ENCODE measurements at places on chromosomes 3 and 15.

DNA sequence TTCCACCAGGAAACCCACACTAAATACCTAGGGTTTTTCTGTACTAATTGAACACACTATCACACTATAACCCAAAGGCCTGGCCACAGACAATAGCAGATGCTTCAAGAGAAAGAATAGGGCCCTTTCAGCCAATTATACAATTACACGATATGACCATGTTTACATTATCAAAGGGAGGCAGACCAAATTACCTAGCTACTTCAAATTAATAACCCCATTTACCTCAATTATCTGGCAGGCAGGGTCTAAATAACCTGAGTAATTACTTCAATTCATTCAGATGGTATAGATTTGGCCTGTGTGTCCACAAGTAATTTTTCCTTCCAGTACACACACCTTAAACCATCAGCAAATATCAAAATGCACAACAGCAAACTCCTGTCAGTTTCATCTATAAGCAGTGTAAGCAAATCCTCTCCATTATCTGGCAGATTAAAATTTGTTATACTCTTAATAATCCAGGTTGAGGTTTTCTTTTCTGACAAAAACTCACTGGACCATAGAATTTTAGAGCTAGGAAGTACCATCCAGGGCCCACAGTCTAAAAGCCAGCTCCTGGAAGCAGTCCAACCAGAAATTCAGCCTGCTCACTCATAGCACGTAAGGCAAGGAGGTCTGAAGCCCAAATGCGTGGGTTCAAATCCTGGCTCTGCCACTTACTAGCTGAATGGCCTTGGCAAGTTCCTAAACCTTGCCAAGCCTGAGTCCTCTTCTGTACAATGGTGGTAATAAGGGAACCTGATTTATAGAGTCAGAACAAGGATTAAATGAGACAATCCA, 51.8 kb downstream of the RFTN1 start:
- DNase-seq: no peak

DNA sequence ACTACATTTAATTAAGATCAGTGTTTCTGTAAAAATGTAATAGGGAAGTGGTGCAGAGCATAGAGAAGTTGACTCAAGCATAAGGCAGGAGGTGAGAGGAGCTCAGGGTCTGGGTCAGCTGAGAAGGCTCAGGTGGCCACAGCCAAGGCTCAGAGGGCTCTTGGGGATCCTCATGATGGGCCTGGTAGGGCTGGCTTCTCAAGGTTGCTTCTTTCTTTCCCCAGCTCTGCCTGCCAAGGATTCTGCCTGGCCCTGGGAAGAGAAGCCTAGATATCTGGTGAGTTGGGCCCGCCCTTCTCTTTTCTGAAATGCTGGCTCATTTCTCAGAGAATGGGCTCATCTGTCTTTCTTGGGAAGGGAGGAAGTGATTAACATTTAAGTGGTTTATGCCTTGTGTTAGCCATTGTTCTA, 6.5 kb downstream of the ZNF589 start:
- no peak for DNase-seq

- peak; percentile 82 for DNase-seq
Observed at GRCh38 chr3:101512646-101513418, at the start of gene SENP7. Gene SENP7, minus strand, starts transcription at chr3:101513212. Its CDS starts 82 bp downstream, at chr3:101513130.

DNA sequence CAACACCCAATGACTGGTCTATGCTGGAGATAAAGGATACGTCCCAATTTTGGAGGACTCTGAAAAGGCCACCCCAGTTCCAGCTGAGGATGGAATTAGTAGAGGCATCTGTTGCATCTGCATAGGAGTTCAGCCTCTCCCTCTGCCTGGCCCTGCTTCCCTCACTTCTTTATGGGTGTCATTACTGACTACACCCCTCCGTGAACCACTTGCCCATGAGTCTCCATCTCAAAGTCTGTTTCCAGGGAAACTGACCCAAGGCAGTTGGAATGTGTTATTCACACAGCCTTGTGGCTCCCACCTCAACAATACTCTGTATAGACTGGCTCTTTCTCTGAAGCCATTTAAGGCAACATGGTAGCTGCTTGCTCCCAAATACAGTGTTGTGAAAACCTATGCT, 21.4 kb upstream of the PCOLCE2 start:
- no peak for DNase-seq

DNA sequence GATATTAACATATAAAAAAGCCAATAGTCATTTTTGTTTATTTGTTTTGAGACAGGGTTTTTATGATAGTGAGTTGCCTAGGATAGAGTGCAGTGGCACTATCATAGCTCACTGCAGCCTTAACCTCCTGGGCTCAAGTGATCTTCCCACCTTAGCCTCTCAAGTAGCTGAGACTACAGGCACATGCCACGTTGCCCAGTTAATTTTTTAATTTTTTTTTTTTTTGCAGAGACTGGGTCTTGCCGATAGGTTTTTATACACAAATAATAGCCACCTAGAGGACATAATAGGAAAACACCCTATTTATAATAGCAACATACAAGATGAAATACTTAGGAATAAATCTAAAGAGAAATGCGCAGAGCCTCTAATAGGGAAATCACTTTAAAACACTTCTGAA, 13.3 kb downstream of the EIF3J start:
- DNase-seq: peak; percentile 37

DNA sequence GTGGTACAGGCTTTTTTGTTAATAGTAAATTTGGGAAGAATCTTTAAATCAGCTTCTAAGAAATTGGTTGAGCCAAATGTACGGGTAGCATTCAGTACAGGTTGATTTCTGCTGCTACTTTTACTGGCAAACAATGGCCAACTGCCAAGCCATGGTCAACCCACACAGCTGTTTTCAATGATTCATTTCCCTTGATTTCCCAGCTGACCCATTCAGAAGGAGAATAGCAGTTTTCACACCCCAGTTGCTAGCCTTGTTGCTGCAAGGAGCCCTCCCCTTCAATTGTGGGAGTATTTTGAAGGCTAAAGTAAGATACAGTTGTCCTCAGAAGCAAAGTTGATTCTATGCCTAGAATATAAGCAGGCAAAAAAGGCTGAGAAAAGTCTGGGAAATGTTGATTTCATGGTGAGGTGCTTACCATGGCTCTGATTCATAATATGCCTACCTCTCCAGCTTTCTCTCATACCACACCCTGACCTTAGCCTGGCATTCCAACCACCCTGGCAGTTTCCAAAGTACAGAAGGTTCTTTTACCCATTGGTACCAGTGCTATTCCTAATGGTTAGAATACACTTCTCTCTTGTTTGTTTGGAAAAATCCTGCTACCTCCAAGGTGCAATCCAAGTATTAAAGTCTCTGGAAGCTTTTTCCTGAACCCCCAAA, 320.3 kb upstream of the TGFBR2 start:
- DNase-seq: no peak

- no peak for DNase-seq
Observed at GRCh38 chr15:97036301-97036700, 705.8 kb downstream of the NR2F2 start.

GRCh38 chr3:184496933-184497332, 64.7 kb upstream of the EPHB3 start:
- no peak for DNase-seq

DNA sequence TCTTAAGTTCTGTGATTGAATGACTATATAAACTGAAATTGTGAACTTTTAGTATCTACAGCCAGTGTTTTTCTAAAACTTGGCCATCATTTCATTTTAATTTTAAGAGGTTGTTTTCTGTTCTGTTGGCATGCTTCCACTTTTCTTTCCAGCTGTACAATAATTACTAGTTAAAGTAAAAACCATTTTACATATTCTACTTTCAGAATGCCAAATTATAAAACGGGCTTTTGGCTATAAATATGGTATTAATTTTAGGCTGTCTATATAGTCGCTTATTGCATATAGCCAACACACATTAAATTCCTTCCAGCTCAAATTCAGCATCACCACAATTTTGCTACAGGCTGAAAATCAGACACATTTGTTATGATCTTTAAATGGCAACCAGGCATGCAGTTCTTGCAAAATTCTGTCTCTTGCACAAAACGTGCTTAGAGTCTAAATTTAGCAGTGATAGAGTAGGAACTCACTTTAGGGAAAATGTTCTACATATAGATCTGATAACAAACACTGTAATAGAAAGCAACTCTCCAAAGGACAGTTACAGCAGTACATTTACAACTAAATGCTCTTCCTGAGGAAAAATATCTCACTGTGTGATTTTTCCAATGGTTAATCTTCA, 81.1 kb downstream of the BTD start:
- no peak for DNase-seq

DNA sequence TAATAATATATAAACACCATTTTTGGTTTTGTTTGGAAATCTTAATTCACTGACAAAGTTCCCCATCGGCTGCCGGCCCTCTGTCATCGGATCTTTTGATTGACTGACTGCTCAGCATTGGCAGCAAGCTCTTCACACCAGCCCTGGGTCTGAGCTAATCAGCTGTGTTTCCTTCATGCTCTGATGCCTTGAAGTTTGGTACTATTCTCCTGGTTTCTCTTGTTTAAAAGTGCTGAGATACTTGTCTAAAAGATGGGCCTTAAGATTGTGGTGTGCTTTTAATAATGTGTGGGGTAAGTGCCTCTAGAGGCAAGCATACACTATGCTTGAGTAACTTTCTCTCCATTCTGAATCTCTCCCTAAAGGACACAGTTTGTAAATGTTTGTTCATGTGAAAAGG, 415.5 kb upstream of the TPRG1 start:
- no peak for DNase-seq

DNA sequence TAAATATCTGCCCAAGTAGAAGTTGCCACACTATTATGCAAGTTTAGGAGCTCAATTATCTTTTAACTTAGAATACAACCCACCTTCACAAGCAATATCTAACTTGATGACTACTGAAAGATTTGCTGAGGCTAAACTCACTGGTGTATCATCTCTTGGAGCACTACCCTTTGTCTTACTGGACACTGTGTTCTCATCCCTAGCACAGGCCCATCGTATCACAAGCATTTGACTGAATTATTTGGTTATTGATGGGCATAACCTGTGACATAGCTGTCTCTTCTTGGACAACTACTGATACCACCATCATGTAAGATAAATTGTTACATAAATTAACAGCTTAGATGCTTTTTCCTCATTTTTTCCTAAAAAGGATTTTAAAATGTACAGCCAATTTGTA, 216.2 kb upstream of the THBS1 start:
- DNase-seq: no peak

Measured in CD4-positive, alpha-beta T cell treated with Interferon alpha-2 for 1 hour (primary cell).